ENCODE measurements at places on chromosomes 7 and 10.

DNA sequence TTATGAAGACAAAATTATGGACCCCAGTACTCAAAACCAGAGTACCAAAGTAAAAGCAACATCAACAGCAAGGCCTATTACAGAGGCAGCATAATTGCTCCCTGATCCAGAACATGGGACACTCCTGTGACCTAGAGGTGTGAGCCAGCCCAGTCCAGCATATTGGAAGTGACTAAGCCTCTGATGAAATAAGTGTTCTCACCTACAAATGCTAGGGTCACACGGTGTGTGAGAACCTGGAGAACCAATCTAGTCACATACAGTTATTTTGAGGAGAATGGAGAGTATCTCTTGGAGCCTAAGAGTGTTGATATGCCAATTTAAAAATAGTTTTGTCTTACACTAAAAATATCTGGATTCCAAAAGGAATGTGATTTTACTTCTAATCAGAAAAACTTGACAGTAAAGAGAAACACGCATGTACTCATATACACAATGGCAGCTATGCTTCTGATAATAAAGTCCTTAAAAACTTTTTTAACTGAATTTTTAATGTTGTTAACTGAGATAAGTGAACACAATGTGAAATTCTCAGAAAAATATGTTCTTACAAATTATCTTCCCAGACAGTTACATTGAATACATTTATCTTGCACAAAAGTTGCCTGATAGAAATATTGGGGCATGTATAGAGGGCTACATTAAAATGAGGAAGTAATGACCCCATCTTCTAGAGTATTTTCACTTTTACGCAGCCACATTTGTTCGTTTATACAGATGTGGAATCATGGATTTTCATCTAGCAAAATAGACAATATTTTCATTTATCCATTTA lies 56.8 kb upstream of the CD36 start:
- no peak for DNase-seq

DNA sequence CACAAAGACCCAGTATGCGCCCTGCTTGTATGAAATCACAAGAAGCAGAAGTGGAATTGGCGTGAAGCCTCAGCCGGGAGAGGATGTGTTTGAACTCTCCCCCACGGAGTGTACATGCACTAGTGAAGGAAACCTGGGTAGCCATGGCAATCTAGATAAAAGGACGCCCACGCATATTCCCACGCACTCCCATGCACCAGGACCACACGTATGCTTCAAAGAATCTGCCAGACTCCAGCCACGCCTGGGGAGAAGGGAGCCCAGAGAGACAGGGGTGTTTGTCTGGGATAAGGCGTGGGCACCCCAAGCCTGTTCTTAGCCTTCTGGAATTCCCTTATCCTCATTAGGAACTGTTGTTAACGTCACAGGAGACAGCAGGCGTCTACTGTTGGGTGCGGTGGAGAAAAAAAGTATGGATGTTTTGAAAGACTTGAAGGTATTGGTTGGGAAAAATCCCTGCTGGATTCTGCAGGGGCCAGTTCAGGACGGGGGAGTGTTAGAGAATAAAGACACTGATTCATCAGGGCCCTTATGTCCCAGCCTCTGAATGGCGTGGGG lies 28.9 kb upstream of the ECHDC3 start:
- no peak for DNase-seq

GRCh38 chr10:129570185-129570584 lies 103.1 kb downstream of the MGMT start:
- no peak for DNase-seq

- no peak for DNase-seq
These were observed 3.6 kb downstream of the YWHAG start for GRCh38 chr7:76354981-76355730.

- no peak for DNase-seq
These were observed 62.0 kb upstream of the AKR1E2 start for GRCh38 chr10:4763960-4764428.

- DNase-seq = no peak
These were observed 111.2 kb downstream of the AOAH start for GRCh38 chr7:36613031-36613614.

Measured in NCI-H510A treated with DMSO at 0.1 percent for 48 hours (cell line).